ENCODE measurements at places on chromosomes 7 and 10. TPM values are rescaled to one million over a fixed set of nuclear protein-coding genes. Genes with fewer than 3 reads are reported as not detected.

The DLX5 gene
- total RNA-seq, result not detected

The PRF1 gene
- total RNA-seq, result not detected

The ZNF511 gene
- 56.6 TPM for total RNA-seq

The TFR2 gene
- 1.4 TPM for total RNA-seq

The SLC35G1 gene
- total RNA-seq, result 21.9 TPM

The PTPRN2 gene
- 3.5 TPM for total RNA-seq

The ZNF655 gene
- total RNA-seq, result 68.4 TPM

The ASB10 gene
- not detected for total RNA-seq

The FFAR4 gene
- total RNA-seq, result not detected

The KIF11 gene
- 40.2 TPM for total RNA-seq

The NME8 gene
- total RNA-seq, result not detected

The CLDN4 gene
- 24.9 TPM for total RNA-seq

The SLC39A12 gene
- not detected for total RNA-seq

The GJD4 gene
- not detected for total RNA-seq

Data from NCI-H460 (cell line).